ENCODE measurements at places on chromosomes 16 and 17.

- DNase-seq: no peak
These were observed 26.0 kb downstream of the KLHDC4 start for GRCh38 chr16:87739801-87740200.

DNA sequence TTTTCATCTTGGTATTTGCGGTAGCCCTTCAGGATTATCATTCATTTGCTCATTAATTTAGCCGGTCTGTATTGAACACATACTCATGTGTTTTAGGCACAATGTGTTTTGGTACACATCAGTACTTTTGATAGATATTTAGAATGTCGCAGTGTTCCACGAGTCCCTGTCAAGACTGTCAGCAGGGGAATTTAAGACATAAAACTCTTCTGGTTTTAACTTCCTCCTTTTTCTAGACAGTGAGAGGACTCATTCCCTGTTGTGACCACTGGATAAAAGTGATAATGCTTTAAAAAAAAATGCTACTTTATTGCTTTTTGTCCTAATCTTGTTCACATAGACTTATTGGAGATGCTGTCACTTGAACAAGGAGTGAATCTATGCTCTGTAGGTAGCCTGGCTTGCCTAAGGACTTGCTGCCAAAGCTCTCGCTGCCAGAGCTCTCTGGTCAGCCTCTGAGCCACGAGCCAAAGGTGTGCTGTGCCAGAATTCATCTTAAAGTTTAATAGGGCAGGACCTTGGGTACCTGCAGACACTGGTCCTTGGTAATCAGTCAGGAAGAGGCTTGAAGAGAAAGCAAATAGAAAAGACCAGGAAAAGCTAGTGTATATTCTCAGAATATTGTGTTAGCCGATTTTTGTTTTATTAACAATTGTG lies 5.4 kb downstream of the DCAF7 start:
- no peak for DNase-seq

GRCh38 chr17:7862692-7863437 lies 5.1 kb downstream of the CYB5D1 start:
- DNase-seq: no peak

GRCh38 chr16:68744744-68745280 lies 7.7 kb downstream of the CDH1 start:
- DNase-seq: no peak

- peak; percentile 76 for DNase-seq
These were observed 6.6 kb downstream of the WFIKKN2 start for GRCh38 chr17:50841949-50842354.

DNA sequence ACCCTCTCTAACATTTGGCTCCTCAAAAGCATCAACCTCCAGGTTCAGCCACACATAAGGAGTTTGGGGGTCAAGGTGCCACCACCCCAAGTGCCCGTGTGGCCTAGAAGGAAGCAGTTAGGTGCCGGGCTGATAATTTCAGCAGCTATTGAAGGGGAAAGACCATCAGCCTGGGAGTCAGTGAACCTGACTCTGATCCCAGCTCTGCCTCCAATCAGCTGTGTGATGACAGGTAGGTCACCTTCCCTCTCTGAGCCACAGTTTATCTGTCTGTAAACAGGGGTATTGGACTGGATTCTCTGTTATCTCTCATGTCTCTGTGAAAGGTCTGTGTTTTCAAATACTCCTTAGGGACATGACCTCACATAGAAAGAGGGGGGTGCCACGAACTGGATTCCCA lies 3.9 kb downstream of the CRHR1 start:
- no peak for DNase-seq

DNA sequence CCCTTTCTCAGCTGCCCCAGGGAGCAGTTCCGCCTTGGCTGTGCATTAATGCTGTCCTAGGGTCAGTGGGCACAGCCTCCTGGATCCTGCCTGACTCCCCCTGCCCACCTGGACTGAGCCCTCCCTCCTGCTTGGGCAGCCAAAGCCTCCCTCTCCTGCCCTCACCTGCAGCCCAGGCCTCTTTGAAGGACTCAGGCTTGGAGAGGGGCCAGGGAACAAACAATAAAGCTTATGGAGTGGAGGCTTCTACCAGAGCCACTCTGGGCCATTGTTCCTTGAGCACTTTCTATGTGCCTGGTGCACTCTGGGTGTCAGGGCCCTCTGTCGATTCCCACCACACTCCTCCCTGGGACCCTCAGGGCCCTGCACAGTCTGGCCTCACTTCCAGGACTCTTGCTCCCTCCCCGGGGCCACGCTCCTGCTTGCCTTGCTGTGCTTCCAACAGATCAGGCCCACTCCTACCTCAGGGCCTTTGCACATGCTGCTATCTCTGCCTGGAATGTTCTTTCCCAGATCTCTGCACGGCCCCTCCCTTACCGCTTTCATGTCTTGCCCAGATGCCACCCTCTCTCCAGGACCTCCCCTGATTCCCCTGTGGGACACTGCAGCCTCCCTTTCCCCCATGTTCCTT lies 5.0 kb downstream of the KCNJ12 start:
- no peak for DNase-seq

DNA sequence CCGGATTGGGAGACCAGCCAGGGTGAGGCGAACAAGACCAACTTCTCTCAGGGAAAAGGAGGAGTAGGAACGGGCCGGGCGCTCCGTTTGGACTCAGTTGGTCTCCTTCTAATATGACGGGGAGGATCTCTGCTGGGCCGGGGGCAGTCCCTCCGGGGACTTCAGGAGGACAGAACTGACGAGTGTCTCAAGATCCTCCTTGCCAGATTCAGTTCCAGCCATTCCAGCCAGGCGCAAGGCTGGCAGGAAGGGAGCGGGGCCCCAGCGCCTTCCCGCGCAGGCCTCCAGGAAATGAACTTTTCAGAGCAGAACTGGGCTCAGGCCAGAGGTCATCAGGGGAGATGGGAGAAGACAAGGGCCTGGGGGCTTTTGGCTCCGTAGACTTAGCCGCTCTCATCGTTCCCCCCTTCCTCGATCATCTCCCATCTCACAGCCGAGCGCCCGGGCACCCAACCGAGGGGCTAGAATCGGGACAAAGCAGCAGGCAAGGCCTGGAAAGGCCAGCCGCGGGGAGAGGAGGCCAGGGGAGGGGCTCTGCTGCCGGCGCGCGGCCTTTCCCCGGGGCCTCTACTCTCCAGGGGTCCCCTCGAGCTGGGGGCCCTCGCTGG lies 1.6 kb downstream of the ZNF423 start:
- DNase-seq: no peak

DNA sequence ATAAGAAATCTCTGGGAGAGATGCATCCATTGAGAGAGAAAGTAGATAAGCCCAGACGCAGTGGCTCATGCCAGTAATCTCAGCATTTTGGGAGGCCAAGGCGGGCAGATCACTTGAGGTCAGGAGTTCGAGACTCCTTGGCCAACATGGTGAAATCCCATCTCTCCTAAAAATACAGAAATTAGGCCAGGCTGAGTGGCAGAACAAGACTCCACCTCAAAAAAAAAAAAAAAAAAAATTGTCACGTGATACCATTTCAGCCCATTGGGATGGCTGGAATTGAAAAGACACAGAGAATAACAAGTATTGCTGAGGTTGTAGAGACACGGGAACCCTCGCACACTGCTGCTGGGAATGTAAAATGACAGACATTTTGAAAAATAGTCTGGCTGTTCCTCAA lies 2.9 kb upstream of the IL32 start:
- no peak for DNase-seq

DNA sequence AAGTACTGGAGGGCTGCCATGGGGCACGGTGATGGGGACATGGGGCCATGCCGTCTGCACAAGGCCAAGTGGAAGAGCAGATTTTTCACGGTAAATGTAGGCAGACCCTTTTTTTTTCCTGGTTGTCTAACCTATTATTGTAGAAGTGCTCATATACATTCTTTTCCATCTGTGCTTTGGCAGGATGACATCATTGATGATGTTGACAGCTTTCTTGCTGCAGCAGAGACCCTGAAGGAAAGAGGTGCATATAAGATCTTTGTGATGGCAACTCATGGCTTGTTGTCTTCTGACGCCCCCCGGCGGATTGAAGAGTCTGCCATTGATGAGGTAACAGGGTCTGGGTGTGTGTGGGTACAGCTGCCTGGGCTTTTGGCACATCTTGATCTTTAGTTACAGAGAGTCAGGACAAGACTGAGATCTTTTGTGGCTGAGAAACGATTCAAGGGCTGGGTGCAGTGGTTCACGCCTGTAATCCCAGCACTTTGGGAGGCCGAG lies 23.3 kb upstream of the SLC5A10 start:
- no peak for DNase-seq

- no peak for DNase-seq
These were observed 27.5 kb downstream of the GSE1 start for GRCh38 chr16:85640585-85640984.

DNA sequence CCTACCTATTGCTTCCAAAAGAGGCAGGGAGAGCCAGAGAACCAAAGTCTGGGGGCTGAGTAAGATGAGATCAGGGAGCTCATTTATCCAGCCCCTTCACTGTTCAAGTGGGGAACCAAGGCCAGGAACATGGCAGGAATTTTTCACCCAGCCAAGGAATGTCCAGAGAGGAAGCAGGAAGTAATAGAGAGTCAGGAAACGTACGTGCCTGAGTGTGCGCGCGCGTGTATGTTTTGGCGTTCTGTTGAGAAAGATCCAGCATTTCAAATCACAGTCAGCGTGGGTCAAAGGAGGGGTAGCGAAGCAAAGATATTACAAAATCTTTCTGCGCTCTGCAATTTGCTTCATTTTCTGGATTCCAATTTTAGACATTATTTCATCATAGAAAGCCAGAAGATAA lies 41.9 kb upstream of the WSCD1 start:
- DNase-seq: no peak

DNA sequence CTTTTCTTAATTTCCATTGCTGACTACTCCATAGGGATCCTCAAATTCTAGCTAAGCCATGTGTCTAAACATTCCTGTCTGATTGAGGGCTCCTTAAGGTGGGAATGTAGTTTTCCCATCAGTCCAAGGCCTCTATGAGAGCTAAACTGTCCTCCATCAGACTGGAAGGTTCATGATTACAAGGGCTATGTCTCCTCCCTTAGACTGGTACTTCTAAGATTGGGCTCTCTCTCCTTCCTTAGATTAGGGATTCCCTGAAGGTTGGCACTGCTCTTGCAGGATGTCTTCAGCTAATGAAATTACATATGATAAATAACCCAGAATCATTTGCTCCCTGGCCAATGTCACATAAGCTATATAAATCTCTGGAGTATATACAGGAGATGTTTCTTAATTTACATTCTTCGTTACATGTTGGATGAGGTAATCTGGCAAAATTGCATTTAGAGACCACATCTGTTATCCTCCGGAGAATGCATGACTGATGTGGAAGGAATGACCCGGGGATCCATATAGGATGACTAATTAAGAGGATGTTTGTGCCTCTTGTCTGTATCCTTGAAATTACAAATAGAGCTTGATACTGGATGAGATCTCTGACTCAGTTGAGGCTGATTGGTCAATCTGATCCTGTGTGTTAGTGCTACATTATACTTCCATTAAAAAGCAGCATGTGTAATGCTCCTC lies 14.2 kb downstream of the B4GALNT2 start:
- DNase-seq: no peak

- DNase-seq: no peak
These were observed 27.5 kb downstream of the GGA2 start for GRCh38 chr16:23482778-23483177.

GRCh38 chr16:69190046-69190588 lies 3.2 kb downstream of the SNTB2 start:
- no peak for DNase-seq

Data from activated CD8-positive, alpha-beta memory T cell treated with anti-CD3 and anti-CD28 coated beads, Interleukin-2, amount 50 U/mL, for 48 hours (primary cell).